ENCODE measurements at places on chromosomes 7 and 10. TPM values are rescaled to one million over a fixed set of nuclear protein-coding genes. Genes with fewer than 3 reads are reported as not detected.

ATXN7L1 gene
- polyA plus RNA-seq: 11.4 TPM

SUN3 gene
- 0.39 TPM for polyA plus RNA-seq

HYAL4 gene
- 0.19 TPM for polyA plus RNA-seq

SFRP4 gene
- 2.1 TPM for polyA plus RNA-seq

HMX3 gene
- polyA plus RNA-seq: 0.07 TPM

TRIM74 gene
- polyA plus RNA-seq: 2.0 TPM

TBXAS1 gene
- 39.5 TPM for polyA plus RNA-seq

RARRES2 gene
- polyA plus RNA-seq: 40.9 TPM

FAM171A1 gene
- 94.4 TPM for polyA plus RNA-seq

SLC18A3 gene
- not detected for polyA plus RNA-seq

All from renal pelvis (tissue), 12 donors.